ENCODE measurements at places on chromosomes 12 and 14. TPM values are rescaled to one million over a fixed set of nuclear protein-coding genes. Genes with fewer than 3 reads are reported as not detected.

The ACVRL1 gene
- total RNA-seq = not detected

DNA sequence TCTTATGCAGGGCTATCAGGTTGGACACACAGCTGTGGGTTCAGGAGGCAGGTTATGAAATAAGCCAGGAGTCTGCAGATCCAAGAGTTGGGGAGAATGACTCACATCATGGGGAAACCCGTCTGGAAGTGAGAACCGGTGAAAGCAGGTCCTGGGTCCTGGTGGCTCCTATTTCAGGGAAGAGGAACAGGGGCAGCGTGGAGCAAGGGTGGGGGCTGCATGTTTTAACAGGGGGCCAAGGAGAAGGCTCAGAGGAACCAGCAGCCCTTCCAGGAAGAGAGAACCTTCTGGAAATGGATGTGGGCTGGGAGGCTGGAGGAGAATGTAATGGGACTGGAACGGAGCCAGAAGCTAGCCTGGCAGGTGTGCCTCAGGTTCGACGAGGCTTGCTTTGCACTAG is 7.8 kb upstream of the KRT74 start:
- H3K27me3 ChIP-seq = peaks cover 3% of the 10 kb centered on the region
- H3K36me3 ChIP-seq = no peaks in the 10 kb centered on the region
- no peak overlapping the region for H3K27ac ChIP-seq
- DNase-seq = no peak

DNA sequence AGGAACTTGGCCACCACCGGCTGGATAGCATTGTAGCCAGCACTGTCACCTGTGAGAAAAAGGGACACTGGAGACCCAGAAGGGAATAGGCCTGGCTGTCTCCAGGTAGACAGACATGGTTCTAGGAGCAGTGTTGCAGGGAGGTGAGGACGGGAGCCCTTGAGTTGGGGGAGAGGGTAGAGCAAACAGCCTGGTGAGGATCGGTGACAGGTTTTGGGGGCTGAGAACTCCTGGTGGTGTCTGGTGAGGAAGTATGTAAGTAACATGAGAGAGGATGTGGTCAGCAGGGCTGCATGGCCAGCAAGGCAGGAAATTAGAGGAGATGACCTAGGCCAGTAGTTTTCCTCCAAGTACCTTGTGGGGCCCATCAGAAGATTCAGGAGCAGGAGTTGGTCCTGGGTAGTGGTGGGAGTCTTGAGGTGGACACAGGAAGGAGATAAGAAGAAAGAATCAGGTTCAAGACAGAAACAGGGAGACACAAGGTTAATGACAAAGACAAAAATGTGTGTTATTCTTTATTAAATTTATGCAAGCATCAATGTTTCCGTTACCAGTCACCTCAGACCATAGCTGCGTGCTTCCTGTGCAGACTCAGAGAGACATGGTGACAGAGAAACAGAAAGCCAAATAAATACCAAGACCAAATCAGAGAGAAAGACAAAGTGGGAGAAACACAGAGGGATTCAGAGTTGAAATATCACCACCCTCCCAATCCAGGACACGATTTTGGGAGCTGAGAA is at the start of gene ARHGAP9:
TSS of gene ARHGAP9 (minus strand) at position 491 of the 740 bp plus-strand sequence. CDS start at position 31, 460 bp downstream.
- DNase-seq = peak; percentile 82
- H3K27me3 ChIP-seq = no peaks in the 10 kb centered on the region
- H3K36me3 ChIP-seq = peaks cover 3% of the 10 kb centered on the region

GRCh38 chr14:61889914-61890351 is 127.7 kb downstream of the SNAPC1 start:
- no peaks in the 10 kb centered on the region for H3K36me3 ChIP-seq
- peaks cover 20% of the 10 kb centered on the region for H3K4me1 ChIP-seq
- H3K27ac ChIP-seq = peak overlapping the region; percentile 96
- H3K4me3 ChIP-seq = peak overlapping the region; percentile 61
- DNase-seq = peak; percentile 61

- peaks cover 9% of the 10 kb centered on the region for H3K4me1 ChIP-seq
- peaks cover 55% of the 10 kb centered on the region for H3K27me3 ChIP-seq
- H3K27ac ChIP-seq = no peak within 1 kb of the TSS
- DNase-seq = no peak
- H3K4me3 ChIP-seq = no peak within 1 kb of the TSS
Observed at GRCh38 chr12:107774349-107775029, at the start of gene ASCL4. ASCL4 (plus strand) TSS chr12:107774704; CDS start chr12:107775219, 515 bp downstream.

DNA sequence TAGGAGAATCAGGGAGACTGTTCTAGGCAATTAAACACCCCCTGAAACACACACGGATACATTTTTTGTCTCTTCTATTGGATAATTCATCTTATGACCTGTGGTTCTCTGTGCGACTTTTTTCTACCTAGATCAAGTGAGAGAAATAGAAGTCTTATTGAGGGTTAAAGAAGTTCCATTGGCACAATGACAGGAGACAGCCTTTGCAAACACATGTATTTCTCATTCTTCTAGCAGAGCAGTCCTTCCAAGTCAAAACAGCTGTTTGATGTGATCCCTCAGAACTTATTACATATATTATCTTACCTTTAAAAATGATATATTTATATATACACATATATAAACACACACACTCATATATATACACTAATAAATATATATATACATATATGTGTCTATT is 496.7 kb downstream of the SLC6A15 start:
- H3K4me1 ChIP-seq = no peaks in the 10 kb centered on the region
- H3K27me3 ChIP-seq = no peaks in the 10 kb centered on the region
- DNase-seq = no peak
- H3K36me3 ChIP-seq = no peaks in the 10 kb centered on the region
- H3K27ac ChIP-seq = no peak overlapping the region
- H3K4me3 ChIP-seq = no peak overlapping the region
